ENCODE measurements at places on chromosomes 5 and 9. TPM values are rescaled to one million over a fixed set of nuclear protein-coding genes. Genes with fewer than 3 reads are reported as not detected.

DNA sequence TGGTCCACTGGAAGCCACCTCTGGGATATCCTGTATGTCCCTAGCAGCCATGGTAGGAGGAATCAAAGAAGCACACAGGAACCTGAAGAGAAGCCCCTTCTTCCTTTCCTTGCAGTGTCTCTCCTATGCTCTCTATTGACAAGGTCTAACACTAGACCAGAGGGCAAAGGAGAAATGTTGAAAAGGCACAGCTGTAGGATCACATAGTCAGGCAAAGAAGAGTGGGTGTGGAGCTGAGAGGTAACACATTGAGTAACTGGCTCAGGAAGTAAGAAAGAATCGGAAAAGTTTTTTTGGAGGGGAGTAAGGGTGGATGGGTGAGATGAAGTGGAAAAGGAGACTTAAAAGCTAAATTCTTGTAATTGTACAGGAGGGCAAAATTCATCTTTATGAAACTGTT is 100.1 kb downstream of the FOCAD start:
- DNase-seq = no peak

GRCh38 chr9:93182572-93182971 is 1.4 kb upstream of the WNK2 start:
- DNase-seq = no peak

Gene NEUROG1
- not detected for polyA plus RNA-seq

- no peak for DNase-seq
Observed at GRCh38 chr5:140569197-140569596, 4.6 kb downstream of the SLC35A4 start.

- DNase-seq = peak; percentile 22
Observed at GRCh38 chr5:136212252-136212721, 19.3 kb upstream of the SMIM32 start.

Gene DAPK1
- not detected for polyA plus RNA-seq

GRCh38 chr5:132266031-132266835 is 8.7 kb downstream of the PDLIM4 start:
- no peak for DNase-seq

DNA sequence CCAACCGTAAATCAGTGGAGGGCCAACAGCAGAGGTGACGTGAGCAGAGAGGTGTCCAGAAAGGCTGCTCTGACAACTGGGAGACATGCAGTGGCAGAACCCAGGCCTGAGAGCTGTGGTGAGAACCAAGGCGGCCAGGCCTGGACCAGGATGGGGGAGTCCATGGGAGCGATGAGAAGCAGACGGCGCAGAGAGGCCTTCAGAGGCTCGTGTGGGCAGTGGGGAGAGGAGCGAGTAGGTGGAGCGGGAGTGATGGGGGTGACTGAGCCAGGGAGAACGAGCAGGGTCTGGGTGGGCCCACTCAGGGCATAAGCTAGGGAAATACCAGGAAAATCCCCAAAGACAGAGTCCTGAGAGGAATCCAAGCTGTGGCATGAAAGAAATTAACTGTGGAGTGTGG is 7.9 kb upstream of the IL3 start:
- no peak for DNase-seq

Gene LIX1
- polyA plus RNA-seq = not detected

- DNase-seq = no peak
Observed at GRCh38 chr5:138128334-138128733, 10.9 kb downstream of the NME5 start.

- no peak for DNase-seq
Observed at GRCh38 chr9:86541014-86541570, 186.9 kb upstream of the TUT7 start.

DNA sequence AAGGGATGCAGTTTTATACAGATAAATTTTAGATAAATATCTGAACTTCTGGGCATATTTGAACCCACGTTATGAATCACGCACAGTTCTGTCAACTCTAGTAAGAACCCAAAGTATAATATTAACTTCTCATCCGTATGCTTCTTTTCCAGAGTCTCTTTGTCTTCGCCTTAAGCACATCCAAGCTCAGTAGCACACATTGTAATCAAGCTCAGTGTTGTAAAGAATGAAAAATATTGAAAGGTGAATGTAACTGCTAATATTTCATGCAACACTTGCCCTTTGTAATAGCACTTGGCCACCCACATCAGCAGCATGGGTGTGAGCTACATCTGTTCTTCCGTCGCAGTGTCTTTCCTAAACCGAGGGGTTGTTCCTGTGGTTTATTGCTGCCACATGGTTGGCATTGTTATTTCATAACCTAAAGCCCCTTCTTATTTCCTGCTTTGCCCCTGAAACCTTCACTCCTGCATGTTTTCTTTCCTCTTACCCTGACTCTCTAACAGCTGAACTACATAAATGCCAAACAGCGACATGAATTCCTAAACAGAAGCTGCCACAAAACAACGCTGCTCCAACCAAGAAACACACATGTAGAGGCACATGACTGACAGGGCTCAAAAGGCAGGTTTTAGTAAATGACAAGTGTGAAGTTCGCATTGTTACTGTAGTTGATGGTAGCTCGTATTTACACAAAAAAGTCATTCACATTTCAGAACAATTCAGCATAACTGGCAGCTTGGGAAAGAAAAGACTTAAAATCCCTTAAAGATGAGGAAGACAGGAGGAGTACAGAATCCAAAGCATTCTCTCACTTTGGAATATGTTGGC is 190.1 kb upstream of the MEF2C start:
- DNase-seq = no peak

Gene FXN
- polyA plus RNA-seq = 44.0 TPM

Gene SPINK7
- not detected for polyA plus RNA-seq

- DNase-seq = no peak
Observed at GRCh38 chr9:114462791-114463190, 42.5 kb downstream of the WHRN start.

- no peak for DNase-seq
Observed at GRCh38 chr5:2187156-2187555, 304.4 kb upstream of the IRX4 start.

- DNase-seq = no peak
Observed at GRCh38 chr9:115117999-115118878, at the start of gene TNC. TSS of gene TNC (minus strand) at chr9:115118157. CDS start at chr9:115091018, 27,139 bp downstream.

Gene TMEM250
- 45.9 TPM for polyA plus RNA-seq

GRCh38 chr5:15807871-15808270 is 307.9 kb downstream of the FBXL7 start:
- DNase-seq = no peak

Gene ELAVL2
- polyA plus RNA-seq = not detected

DNA sequence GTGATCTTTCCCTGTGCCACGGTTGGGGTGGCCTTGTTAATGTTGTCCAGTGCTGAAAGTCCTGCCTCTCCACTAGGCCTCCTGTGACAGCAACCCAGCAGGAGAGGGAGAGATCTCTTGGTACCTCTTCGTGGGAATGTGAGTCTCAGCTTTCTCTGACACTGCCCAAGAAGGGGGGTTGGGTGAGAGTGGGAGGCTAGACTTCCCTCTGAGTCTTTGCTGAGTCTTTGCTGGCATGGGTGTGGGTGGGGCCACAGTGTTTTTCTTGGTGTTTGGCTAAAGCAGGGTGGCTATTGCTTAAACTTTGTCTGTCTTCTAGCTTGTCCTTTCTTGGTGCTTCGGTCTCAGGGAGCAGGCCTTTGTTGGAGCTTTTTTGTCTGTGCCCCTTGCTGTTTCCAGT is 145.6 kb downstream of the GNA14 start:
- DNase-seq = no peak

- no peak for DNase-seq
Observed at GRCh38 chr5:93192087-93192486, 388.9 kb downstream of the NR2F1-AS1 start.

Gene HCN1
- polyA plus RNA-seq = not detected

DNA sequence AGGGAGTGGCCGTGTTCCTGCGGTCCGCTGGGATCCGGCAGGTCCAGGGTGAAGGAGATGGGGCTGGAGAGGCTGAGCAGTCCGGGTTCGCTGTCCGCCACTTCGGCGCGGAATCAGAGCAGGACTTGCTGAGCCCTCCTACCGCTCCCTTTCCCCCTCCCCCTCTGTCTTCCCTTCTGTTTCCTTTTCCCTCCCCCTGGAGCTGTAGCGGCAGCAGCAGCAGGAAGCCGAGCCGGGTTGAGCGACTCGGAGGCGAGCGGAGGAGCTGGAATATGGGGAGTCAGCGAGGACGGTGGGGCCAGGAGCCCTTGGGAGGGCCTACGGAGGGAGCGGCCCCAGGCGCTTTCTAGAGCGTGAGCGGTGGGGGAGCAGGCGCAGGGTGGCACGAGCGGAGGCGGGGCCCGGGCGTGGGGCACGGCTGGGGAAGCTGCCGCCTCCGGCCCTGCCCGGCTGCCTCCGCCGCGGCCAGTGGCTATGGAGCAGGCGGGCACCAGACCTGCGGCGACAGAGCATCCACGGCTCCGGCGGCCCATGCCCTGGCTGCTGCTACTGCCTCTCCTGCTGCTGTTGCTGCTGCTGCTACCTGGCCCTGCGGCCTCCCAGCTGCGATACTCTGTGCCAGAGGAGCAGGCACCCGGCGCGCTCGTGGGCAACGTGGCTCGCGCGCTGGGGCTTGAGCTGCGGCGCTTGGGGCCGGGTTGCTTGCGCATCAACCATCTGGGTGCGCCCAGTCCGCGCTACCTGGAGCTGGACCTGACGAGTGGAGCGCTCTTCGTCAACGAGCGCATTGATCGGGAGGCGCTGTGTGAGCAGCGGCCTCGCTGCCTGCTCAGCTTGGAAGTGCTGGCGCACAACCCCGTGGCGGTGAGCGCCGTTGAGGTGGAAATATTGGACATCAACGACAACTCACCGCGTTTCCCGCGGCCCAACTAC is at the start of gene PCDHAC2:
PCDHAC2 (plus strand) TSS at position 184 of the 933 bp plus-strand sequence; CDS start at position 475, 291 bp downstream.
- no peak for DNase-seq

- DNase-seq = no peak
Observed at GRCh38 chr5:93583439-93583767, 381 bp downstream of the NR2F1 start.

Gene IL5
- not detected for polyA plus RNA-seq

GRCh38 chr9:125511789-125512660 is 195.0 kb downstream of the MAPKAP1 start:
- no peak for DNase-seq

DNA sequence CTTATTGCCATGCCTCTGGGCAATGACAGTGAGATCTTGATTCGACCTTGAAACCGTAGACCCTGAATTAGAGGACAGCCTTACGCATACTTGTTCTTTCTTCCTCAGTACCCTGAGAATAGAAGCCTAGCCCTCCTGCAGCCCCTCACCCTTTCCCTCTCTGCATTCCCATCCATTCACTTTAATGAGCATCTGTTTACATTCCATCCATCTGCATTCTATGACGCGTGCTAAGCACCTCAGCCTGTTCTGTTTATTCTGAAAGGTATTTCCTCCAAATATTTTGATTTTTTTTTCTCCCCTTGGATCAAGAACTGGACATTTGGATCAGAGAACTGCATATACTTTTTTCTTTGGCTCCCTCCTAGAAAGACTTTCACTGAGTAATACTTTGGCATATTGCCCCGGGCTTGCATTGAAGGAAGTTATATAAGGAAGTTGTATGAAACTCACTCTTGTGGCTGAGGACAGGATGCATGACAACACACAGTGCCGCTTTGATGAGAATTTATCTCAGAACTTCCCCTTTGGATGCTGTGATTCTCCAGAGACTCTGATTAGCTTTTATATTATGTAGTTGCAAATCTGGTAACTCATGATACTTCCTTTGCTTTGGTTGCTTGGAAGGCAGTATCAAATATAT is 15.7 kb downstream of the TMEM8B start:
- DNase-seq = no peak

GRCh38 chr5:57804505-57804904 is 321.9 kb upstream of the ACTBL2 start:
- DNase-seq = no peak

Gene C9orf153
- polyA plus RNA-seq = not detected

DNA sequence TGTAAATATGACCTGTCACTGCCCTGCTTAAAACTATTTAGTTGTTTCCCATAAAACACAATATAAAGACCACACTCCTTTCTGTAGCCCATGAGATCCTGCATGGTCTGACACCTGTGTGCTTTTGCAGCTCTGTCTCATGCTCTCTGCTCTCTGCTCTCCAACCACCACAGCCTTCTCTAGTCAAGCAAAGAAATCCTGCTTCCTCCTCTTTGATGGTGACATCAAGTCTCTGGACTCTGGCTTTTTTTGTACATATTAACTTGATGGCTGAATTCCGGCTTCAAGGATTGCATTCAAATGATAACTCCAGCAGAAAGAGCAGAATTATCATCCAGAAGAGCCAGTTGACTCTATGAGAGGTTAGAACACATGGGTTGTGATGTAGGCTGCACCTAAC is 58.2 kb downstream of the CHSY3 start:
- no peak for DNase-seq

Gene UCK1
- 28.7 TPM for polyA plus RNA-seq

GRCh38 chr9:127163409-127163808 is 41.0 kb upstream of the ANGPTL2 start:
- DNase-seq = no peak

Gene PKD2L2
- polyA plus RNA-seq = 0.56 TPM

Gene MOB3B
- 0.02 TPM for polyA plus RNA-seq

GRCh38 chr5:131899686-131900085 is 45.8 kb downstream of the MEIKIN start:
- DNase-seq = no peak
